ENCODE measurements at places on chromosomes 2 and 18.

DNA sequence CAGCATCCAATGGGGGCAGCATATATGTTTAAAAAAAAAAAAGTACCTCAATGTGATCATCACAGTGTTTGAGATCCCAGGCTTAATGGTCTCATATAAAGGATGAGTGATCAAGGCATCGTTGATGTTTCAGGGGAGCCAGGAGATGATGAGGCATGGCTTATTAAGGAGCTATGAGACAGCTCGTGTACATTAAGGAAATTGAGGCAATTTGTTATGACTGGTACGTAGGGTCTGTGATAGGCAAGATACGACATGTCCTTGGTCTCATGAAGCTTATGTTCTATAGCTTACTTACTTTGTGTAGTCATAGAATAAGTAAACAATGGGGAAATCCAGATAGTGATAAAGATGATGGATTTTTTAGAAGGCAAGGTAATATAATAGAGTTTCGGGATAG, 49.1 kb upstream of the FAM171B start:
- no peak for DNase-seq

- no peak for DNase-seq
These were observed 88.4 kb downstream of the DSEL start for GRCh38 chr18:67428158-67428557.

GRCh38 chr18:26654616-26655524, 106.5 kb upstream of the KCTD1 start:
- no peak for DNase-seq

DNA sequence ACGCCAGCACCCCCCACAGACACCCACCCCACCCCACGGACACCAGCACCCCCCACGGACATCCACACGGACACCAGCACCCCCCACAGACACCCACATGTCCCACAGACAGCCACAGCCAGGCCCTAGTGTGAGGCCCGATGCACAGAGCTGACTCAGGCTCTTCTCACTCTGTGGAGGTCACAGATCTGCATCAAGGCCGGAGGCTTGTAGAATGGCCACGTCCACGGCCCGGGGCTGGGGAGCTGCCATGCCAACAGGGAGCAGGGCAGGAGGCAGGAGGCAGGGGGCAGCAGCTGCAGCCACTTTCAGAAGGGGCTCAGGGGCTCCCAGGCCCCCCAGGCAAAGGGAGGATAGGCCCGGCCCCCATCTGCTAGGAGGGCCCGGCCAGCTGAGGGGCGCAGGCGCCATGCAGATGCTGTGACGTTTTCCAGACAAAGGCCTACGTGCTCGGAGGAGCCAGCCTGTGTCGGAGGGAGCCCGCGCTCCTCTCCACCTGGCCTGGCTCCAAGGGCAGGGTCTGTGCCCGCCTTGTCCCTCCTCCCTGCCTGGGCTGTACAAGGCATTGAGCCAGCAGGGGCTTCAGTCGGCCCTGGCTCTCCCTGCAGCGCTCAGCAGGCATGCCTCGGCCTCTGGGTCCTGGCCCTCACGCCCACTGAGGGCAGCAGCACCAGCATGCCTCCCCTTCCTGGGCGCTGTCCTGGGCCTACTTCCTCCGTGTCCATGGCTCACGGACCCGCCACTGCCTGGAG, 249.0 kb downstream of the TWIST2 start:
- DNase-seq = no peak

DNA sequence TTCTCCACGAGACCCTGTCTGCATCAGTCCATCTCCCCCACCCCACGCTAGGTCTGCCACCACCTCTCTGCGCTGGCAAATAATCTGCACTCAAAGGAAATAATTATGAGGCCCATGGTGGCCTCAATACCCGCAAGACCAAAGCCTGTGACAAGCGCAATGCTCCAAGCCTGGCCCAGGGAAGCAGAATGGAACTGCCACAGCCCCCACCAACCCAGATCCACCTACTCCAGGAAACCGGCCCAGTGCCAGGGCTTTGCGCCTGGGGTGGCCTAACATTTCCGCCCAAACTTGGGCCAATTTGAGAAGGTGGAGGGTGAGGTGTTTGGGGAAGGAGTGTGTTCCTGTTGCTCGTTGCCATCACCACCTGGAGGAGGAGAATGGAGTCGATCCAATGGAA, 26.0 kb upstream of the ATOH8 start:
- DNase-seq = no peak

DNA sequence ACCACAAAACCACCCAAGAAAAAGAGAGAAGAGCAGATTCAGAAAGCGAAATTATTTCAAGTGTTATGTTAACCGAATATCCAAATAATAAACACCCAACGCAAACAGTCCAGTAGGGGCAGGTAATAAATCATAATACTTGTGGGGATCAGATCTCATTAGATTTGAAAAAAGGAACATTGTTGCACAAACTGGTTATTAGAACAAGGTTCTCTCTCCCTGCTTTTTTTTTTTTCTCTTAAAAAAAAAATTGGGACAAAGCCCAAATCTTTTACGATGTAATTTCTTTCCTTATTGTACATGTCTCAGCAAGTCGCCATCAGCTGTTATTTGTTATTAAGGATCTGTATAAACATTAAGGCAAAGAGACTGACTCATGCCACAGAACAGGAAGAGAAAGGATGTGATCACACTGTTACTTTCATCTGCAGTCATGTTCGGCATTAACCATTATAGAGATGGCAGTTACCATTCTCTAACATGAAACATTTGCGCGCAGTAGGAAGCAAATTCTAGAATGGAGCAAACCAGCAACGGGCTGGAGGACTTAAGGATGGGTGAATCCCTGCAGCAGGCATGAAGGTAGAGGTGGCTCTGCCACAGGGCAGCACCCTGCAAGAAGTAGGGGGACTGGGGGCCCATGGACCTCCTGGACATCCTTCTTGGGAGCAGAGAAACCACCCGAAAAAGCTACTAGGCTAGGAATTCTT, 42.0 kb downstream of the EPHA4 start:
- no peak for DNase-seq

DNA sequence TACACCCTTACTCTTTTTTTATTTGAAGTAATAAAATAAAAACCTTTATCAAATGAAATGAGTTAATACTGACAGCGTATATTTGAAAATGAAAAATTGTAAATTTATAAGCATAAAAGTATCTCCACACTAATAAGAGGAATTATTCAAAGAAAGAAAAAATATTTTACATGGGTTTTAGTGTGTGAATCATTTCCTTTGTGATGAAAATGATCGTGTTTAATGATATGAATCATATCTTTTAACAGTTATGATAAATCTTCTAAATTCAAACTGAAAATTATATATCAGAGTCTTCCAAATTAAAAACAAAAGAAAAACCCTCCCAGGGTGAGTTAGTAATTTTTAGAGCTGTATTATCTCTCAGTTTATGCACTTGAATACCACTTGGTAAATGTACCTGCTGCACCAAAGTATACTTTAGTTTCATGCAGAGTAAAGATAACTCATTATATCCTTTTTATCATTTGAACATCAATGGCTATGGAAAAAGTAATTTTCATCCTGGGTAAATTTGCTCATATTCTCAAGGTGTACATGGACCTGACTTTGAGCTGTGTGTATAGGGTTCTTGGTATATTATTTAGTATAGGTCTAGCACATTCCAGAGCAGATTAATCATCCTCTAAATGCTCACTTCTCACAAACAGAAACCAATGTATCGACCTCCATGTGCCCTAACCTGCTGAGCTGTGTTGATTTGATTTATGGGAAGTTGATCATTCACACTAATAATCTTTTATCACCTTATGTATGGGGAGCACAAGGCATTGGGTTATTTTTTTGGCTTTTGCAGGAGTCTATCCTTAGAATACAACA, 98.7 kb upstream of the VWC2L start:
- DNase-seq = no peak

- DNase-seq = no peak
These were observed 30.3 kb downstream of the COLEC11 start for GRCh38 chr2:3625186-3625585.

GRCh38 chr2:162480067-162480466, 136.1 kb downstream of the GCA start:
- DNase-seq = no peak

GRCh38 chr18:49251451-49251850, 209.0 kb downstream of the DYM start:
- no peak for DNase-seq

- DNase-seq = no peak
These were observed 10.5 kb upstream of the CLIP4 start for GRCh38 chr2:29104688-29105087.

- no peak for DNase-seq
These were observed 87.3 kb downstream of the MARCO start for GRCh38 chr2:119029297-119029696.

DNA sequence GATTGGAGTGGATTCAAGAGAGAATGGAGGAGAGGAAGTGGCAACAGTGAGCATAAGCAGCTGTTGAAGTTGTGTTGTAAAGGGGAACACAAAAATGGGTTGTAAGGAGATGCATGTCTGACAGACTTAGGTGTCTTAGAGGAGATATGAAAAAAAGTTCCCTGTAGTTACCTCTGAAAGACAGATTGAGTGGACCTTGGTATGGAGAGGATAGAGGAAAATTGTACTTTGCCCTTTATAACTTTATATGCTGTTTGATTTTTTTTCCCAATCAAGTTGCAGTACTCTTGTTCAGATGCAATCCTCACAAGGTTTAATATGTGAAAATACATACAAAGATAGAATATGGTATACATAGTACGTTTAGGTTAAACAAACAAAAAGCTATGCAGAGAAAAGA, 73.6 kb downstream of the LYPD6B start:
- no peak for DNase-seq

GRCh38 chr2:61853086-61853846, 594 bp downstream of the FAM161A start:
- peak; percentile 27 for DNase-seq

GRCh38 chr2:239462671-239463506, 62.1 kb upstream of the HDAC4 start:
- no peak for DNase-seq

DNA sequence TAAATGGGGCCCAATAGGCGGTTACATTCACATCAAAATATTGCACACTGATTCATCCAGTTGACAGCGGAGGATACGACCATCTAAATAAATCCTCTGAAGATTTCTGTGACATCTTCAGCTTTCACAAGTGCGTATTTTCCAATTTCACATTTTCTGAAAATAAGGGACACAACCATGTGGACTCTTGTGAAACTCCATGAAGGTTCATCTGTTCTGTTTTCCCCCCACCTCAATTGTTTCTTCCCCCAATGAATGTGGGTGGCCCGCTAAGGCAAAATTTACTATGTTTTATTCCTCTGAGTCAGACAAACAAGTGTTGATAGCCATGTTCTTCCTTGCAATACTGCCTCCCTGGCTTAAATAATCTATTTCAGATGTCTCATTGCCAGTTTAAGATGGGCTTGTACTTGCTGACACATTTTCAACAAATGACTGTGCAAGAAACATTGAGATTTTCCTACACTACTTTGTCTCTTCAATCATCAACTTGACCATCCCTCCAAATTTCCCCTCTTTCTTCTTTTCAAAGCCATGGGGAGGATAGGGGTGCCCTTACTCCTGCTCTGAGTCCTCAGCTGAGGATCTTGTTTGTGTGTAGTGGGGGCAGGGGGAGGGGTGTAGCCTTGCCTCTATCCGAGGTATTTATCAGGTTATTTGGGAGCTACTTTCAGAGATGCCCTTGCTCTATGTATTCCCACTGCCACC, 78.2 kb downstream of the BCL11A start:
- DNase-seq = no peak

All from erythroblast (primary cell).